Tongue (tissue), 3 donors: ENCODE measurements at places on chromosomes 3 and 15. TPM values are rescaled to one million over a fixed set of nuclear protein-coding genes. Genes with fewer than 3 reads are reported as not detected.
A peak's percentile ranks its signal among the peaks of the same experiment; 100 is the strongest.

The CLRN1 gene
- total RNA-seq: 0.31 TPM

The TMCO5A gene
- not detected for total RNA-seq

The MLF1 gene
- 86.8 TPM for total RNA-seq

DNA sequence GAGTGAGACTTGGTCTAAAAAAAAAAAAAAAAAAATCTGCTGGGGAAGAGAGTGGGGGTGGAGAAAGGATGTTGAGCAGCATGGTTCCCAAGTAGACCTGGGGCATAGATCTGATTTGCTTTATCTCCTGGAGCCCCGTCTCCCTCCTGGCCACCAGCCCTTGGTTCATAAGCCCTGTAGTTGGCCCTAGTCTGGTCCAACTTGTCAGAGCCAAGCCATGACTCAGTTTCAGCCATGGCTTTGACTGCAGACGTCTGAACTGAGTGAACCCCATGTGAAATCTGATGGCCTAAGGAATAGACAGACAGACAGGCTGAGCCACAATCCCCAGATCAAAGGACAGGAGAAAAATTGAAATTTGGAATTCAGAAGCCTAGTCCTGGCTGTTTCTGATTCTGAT is 2.0 kb upstream of the CILP start:
- no peak for DNase-seq

DNA sequence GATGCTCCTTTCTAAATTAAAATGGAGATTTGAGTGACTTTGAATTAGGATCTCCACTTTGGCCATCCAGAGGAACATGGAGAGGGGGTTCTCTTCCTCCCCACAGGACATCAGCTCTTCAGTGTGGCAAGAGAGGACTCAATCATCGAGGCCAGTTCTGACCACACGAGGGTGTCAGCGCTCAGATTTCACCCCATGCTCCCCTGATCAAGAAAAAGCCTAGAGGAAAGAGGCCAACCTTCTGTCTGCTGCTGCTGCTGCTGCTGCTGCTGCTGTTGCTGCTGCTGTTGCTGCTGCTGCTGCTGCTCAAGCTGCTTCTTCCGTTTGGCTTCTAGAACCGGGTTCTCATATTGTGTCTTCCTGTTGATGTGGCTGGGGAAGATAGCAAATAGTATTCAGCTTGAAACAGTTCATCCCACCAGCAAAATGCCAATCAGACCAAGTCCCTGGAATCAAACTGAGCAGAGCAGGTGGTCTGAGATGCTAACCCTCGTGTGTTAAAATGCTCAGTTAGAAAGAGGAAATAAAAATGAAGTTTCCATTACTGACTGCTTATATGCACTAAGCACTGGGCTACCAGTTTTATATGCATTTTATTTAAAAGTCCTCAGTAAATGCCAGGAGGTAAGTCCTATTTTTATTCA is 599.0 kb downstream of the MAGI1 start:
- peak; percentile 85 for DNase-seq
